HT1080 (cell line): ENCODE measurements at places on chromosomes 2 and 18. TPM values are rescaled to one million over a fixed set of nuclear protein-coding genes. Genes with fewer than 3 reads are reported as not detected.

Gene CD302
- 2.6 and 4.9 TPM in 2 replicates for total RNA-seq

Gene NT5C1B
- total RNA-seq: not detected in 2 replicates

Gene ABCG8
- total RNA-seq: not detected in 2 replicates

Gene SERPINB5
- 35.3 and 38.0 TPM in 2 replicates for total RNA-seq

Gene ACMSD
- not detected in 2 replicates for total RNA-seq

Gene LHCGR
- total RNA-seq: not detected in 2 replicates

Gene CCT7
- total RNA-seq: 813 and 842 TPM in 2 replicates

Gene GALNT14
- 46.3 and 62.7 TPM in 2 replicates for total RNA-seq

Gene G6PC2
- total RNA-seq: not detected in 2 replicates

Gene TTR
- not detected in 2 replicates for total RNA-seq

Gene CD207
- not detected in 2 replicates for total RNA-seq

Gene ZNF521
- 17.5 and 19.9 TPM in 2 replicates for total RNA-seq
